ENCODE measurements at places on chromosomes 13 and 19.
A peak's percentile ranks its signal among the peaks of the same experiment; 100 is the strongest.

DNA sequence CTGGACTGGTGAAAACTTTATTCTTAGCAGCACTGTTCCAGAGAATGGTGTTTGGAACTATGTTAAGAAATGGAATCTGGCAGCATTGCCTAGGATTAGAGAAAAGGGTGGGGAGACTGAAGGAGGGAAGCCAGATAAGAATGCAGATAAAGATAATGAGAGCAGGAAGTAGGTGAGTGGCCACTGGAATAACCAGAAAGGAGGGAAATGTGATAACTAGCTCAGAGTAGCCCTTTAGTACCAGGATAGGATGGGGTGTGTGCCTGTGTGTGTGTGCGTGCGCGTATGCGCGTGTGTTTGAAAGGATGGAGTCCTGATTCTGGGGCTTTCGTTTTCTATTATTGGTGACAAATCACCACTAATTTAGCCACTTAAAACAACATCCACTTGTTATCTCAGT is 33.4 kb upstream of the FRY start:
- no peak for DNase-seq

DNA sequence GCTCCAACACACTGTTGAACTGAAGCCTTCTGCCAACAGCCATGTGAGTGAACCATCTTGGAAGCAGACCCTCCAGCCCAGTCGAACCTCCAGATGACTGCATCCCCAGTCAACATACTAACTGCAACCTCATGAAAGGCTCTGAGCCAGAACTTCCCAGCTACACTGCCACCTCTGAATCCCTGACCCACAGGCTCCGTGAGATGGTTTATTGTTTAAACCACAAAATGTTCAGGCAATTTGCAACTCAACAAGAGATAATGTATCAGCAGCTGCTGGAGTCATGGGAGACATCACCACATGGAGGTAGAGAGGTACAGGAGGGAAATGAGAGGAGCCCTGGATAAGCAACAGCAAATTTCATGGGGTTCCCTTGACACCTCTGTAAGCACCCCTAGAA is 266.4 kb upstream of the NBEA start:
- no peak for DNase-seq

- no peak for DNase-seq
These were observed 95.9 kb downstream of the UGGT2 start for GRCh38 chr13:95957331-95957730.

GRCh38 chr19:55781112-55781511 is 12.2 kb downstream of the RFPL4AL1 start:
- DNase-seq = no peak

- no peak for DNase-seq
These were observed 4.3 kb downstream of the NDUFS7 start for GRCh38 chr19:1387684-1388636.

- DNase-seq = no peak
These were observed 101.0 kb upstream of the DACH1 start for GRCh38 chr13:71967990-71968389.

- DNase-seq = no peak
These were observed 35.2 kb downstream of the SLC15A1 start for GRCh38 chr13:98717256-98717655.

DNA sequence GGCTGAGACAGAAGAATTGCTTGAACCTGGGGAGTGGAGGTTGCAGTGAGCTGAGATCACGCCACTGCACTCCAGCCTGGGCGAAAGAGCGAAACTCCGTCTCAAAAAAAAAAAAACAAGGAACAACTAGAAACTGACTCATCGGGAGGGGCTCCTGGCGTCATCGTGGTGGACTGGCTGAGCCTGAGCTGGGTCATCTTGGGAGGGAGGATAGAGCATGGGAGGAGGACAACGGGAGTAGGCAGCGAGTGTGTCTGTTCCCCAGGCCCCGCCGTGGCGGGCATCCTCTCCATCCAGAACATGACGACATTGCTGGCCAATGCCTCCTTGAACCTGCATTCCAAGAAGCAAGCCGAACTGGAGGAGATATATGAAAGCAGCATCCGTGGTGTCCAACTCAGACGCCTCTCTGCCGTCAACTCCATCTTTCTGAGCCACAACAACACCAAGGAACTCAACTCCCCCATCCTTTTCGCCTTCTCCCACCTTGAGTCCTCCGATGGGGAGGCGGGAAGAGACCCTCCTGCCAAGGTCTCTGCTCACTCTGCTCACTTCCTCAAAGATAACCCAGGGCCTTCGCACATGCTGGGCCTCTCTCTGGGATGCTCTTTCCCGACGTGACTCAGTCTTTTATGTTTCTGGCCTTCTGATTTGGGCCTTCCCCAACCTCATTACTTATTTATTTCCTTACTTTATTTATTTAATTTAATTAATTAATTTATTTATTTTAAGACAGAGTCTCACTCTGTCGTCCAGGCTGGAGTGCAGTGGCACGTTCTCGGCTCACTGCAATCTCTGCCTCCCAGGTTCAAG is 16.6 kb downstream of the DDX39A start:
- DNase-seq = peak; percentile 16

GRCh38 chr19:5200844-5201243 is 139.8 kb downstream of the PTPRS start:
- DNase-seq = no peak
